ENCODE measurements at places on chromosomes 2 and 18. TPM values are rescaled to one million over a fixed set of nuclear protein-coding genes. Genes with fewer than 3 reads are reported as not detected.

The SOX11 gene
- total RNA-seq: 0.10 TPM

The CFAP53 gene
- total RNA-seq: not detected

GRCh38 chr18:49524951-49525350 lies 36.9 kb upstream of the LIPG start:
- DNase-seq: no peak

The MIB1 gene
- total RNA-seq: 18.9 TPM

- DNase-seq: no peak
Observed at GRCh38 chr2:10592652-10593051, 97.1 kb downstream of the NOL10 start.

The MC5R gene
- not detected for total RNA-seq

DNA sequence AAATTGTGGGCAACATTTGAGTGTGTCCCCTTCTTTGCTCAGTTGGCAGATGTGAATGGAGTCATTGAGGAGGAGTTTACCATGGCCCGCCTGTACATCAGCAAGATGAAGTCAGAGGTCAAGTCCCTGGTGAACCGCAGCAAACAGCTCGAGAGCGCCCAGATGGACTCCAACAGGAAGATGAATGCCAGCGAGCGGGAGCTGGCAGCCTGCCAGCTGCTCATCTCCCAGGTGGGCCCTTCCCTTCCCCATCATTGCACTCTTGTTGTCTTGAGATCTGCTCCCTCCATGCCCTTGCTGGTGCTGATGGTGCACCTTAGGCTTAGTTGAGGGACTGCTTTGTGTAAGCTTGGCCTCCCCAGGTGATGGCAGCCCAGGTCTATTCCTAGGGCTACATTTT lies 47.5 kb upstream of the LYPD6B start:
- DNase-seq: no peak

- no peak for DNase-seq
Observed at GRCh38 chr18:12973562-12974213, 17.5 kb upstream of the CEP192 start.

DNA sequence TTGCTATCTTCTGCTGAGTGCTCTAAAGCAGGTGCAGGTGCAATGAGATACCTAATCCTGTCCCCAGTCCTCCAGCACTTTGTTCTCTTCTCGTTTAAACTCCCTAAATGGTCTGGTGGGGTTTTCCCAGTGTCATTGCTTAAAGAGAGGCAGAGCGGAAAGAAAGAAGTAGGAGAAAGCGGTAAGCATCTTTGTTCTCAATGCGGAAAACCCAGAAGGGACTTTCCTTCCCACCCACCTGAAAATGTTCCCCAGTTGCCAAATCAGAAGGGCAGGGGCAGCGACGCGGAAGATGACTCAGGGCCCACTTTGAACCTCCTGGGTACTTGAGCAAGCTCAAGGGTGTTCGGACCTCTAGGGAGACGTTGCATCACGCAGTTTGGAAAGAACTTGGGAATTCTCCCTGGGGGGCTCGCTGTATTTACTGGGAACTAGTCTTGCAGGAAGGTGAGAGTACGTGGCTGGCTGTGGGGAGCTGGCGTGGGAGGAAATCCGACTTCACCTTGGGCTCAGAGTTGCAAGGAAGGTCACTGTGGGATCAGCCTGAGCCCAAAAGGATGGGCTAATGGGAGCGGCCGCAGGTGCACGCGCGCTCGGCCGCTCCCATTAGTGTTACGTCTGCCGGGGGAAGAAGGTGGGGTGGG lies 589 bp upstream of the SGPP2 start:
- no peak for DNase-seq

DNA sequence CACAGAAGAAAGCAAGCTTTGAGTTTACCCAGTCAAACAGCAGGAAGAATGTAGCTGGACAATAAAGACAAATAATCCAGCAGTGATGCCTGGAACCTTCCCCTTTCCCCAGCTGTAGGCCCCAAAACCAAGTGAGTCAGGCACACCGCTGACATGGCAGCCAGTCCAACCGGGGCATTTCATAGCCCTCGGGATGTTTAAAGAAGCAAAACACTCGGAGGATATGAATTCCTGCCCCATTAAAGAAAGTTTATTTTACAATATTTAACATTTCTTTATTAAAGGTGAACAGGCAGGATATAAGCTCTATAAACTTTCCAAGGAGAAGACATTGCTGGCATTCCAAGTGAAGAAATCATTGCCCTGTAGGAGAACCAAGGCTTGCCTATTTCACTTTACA lies 507.6 kb upstream of the TNP1 start:
- DNase-seq: no peak

The ALLC gene
- not detected for total RNA-seq

DNA sequence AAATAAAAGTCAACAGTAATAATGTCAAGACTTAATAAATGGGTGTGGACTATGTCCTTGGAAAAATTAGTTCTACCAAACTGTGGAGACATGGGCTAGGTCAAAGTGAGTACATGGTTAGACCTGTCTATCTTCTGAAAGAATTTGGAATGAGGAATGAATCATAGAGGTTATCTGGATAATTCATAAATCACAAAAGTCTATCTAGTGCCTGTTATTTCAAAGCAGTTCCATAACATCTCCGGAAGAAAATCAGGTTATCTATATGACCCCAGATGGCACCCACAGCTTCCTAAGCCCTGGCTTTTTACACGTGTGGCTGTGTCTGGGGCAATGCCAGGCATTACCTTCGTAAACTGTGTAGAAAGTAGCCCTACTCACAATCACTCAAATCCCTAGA lies 272.0 kb downstream of the ETAA1 start:
- DNase-seq: no peak

The NETO1 gene
- not detected for total RNA-seq

The CROCC2 gene
- total RNA-seq: not detected

The RESP18 gene
- total RNA-seq: not detected

The SH3RF3 gene
- total RNA-seq: 7.4 TPM

DNA sequence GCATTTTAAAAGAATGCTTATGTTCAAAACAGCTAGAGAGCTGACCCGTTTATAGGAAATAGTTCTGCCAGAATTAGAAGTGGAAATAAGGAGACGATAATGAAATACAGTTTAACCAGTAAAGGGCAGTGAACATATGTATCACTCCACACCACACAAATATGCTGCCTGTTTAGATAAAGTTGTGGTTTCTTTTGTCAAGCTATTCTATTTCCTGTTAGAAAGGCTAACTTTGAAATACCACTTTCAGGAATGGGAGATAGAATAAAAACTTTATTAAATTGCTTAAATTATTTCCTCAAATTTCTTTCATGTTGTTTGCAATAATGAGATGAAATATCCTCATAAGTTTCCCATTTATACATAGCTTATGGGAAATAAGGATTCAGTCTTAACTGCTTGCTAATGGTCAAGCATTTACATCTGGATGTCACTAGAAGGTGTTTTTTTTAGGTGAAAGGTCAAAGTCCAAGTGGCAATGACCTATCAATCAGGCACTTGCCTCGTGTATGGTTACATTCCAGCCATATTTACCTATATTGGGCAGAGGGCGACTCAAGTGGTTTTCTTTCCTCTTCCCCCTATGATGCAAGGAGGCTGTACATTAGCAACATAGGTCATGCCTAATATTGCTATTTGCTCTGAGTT lies 148.9 kb downstream of the ZEB2 start:
- DNase-seq: no peak

The CCDC121 gene
- 6.5 TPM for total RNA-seq

- no peak for DNase-seq
Observed at GRCh38 chr2:51149725-51150124, 117.8 kb upstream of the NRXN1 start.

GRCh38 chr2:43267381-43267780 lies 41.0 kb upstream of the ZFP36L2 start:
- DNase-seq: no peak

- DNase-seq: no peak
Observed at GRCh38 chr2:120902592-120902991, 166.9 kb downstream of the GLI2 start.

The ETAA1 gene
- 3.9 TPM for total RNA-seq

DNA sequence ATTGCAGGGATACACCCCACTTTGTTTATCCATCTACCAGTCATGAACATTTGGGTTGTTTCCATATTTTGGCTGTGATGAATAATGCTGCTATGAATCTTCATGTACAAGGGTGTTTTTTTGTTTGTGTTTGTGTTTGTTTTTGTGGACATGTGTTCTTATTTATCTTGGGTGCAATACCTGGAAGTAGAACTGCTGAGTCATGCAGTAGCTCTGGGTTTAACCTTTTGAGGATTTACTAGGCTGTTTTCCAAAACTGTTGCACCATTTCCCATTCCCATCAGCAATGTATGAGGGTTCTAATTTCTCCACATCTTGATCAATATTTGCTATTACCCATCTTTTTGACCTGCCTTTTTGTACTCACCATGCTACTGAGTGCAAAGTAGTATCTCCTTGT lies 140.0 kb upstream of the CYP1B1 start:
- DNase-seq: no peak

The SERPINB4 gene
- not detected for total RNA-seq
